ENCODE measurements at places on chromosomes 6 and 20. TPM values are rescaled to one million over a fixed set of nuclear protein-coding genes. Genes with fewer than 3 reads are reported as not detected.

LRRC73 gene
- total RNA-seq, result 1.5 TPM

RAET1L gene
- total RNA-seq, result not detected

MEI4 gene
- total RNA-seq, result not detected

CNKSR3 gene
- total RNA-seq, result 34.4 TPM

CGA gene
- not detected for total RNA-seq

PROKR2 gene
- not detected for total RNA-seq

C20orf204 gene
- 0.86 TPM for total RNA-seq

Measured in cardiac septum (tissue), 1 donor.